ENCODE measurements at places on chromosomes 5 and 9.

- no peak for DNase-seq
Observed at GRCh38 chr5:122697191-122697590, 77.7 kb upstream of the SNX2 start.

- DNase-seq: no peak
Observed at GRCh38 chr9:124022201-124023121, 10.9 kb downstream of the LHX2 start.

DNA sequence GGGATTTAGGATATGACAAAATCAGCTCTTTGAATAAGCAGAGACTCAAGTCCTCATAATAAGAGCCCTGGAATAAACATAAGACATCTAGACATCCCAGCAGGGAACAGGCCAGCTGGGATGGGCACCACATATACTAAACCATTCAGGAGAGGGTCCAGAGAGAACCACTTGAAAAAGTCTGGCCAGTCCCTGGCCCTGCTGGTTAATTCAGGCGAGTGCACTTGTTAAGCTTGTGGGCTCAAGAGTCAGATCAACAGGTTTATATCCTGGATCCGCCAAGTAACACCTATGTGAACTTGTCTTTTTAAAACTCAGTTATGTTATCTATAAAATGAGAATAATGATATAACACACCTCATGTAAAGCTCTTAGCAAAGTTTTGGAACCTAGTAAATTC is 63.3 kb downstream of the CAVIN4 start:
- no peak for DNase-seq

DNA sequence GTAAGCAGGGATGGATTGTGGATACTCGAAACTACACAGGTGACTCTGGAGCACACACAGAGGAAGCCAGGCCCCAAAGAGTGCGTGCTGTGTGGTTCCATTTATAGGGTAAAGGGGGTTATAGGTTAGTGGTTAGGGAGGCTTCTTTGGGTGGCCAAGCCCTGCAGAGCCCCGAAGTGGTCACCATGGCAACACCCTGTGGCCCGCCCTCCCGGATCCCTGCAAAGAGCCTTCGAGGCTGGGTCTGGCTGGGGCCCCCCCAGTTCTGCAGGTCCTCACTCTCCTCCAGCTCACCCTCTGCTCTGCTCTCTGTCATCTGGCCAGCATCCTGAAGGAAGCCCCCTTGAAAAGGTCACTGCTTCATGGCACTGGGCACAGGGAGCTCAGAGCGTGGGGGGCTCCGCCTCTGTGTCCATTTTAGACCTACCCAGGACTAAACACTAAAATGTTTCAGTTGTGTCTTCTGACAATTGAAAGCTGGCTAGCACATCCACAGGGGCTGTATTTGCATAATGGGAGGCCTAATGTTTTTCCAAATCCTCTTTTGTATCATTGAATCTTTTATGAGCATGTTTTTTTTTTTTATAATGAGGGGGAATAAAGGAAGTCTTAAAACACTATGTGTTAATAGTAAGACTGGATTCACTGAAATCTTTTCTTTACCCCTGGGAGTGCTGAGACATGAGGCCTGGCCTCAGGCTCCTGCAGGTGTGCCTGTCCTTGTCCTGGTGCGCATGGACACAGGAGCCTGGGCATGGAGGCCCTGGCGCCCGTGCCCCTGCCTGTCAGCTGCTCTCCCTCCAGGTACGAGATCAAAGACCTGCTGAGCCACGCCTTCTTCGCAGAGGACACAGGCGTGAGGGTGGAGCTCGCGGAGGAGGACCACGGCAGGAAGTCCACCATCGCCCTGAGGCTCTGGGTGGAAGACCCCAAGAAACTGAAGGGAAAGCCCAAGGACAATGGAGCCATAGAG is 55.3 kb downstream of the WNK2 start:
- no peak for DNase-seq

DNA sequence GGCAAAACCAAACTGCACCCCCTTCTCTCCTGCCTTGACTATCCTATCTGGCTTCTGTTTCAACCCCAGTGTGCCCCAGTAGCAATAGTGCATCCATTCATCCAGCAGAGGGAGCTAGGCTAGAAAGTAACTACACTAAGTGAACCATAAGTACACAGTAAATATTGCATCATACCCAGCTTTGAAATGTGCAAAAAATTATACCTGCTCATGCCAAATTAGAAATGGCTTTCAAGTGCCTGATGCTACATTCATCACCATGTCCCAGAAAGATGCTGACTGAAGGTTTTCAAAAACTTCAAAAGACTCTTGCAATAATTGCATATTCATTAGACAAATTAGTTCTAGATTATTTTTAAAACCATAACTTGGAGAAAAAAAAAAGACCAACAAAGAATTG is 153.5 kb downstream of the PRELID2 start:
- no peak for DNase-seq

DNA sequence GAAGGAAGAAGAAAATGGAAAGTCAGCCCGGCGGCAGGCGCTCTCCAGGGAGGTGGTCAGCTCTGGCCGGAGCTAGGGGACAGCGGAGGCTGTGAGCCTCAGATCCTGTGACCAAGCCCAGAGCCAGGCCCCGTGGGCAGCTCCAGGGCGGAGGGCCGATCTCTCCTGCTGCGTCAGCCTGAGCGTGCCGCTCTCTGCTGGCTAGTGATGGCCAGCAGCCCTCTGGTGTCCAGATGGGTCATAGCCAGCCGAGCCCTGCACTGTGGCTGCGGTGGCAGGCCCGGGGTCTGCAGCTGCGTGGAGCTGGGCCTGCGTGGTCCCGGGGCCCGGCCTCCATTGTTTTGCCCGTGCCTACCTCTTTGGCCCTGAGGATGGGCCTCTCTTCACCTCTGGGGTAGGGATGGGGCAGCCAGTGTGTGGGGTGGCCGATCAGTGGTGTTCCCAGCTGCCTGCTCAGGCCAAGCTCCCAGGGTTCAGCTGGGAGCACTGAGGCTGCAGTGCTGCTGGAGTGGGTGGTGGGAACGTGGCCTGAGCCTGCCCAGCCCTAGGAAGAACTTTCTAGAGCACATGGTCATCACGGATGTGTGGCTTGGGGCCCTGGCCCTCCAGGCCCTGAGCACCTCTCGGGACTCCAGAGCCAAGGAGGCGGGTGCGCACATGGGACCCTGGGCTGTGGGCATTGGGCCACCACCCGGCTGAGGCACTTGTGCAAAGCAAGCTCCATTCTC is 17.1 kb upstream of the NRARP start:
- DNase-seq: no peak

DNA sequence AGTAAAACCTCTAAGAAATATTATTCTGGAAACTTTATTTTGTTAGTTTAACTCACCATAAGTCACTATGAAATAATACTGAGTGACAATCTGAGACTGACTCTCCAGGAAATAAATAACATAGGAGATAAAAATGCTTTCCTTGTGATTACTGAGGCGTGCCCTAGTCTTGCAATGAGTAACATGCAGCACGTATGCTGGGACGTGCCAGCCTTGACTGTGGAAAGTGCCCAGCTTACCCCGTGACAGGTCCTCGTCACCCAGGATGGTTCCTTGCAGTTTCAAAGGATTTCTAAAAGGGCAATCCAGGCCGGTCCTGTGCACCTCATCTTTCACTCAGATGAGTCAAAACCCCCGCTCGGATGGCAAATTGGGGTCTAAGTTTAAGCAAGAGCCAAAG is 720.8 kb upstream of the ADAMTS16 start:
- no peak for DNase-seq

- no peak for DNase-seq
Observed at GRCh38 chr5:160020266-160020770, 11.4 kb downstream of the TTC1 start.

DNA sequence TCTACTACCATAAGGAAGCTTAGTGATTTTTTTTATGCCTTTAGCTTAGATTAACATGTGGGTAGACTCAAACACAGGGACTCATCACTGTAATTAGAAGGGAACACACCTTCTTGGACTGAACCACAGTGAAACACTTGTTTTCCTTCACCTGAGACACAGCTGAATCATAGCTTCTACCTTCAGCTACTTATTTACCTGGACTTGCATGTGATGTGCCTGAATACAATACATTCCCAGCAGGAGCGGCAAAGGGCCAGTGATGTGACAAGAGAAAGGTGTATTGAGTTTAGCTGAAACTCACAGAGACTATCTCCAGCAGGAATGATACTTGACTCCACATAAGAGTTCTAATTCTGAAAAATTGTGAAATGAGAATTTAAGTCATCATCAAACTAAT is 37.8 kb downstream of the GRAMD2B start:
- DNase-seq: no peak

GRCh38 chr9:123544007-123544827 is 188.2 kb downstream of the CRB2 start:
- DNase-seq: peak; percentile 26

- DNase-seq: no peak
Observed at GRCh38 chr9:129231759-129232158, 53.7 kb upstream of the IER5L start.

DNA sequence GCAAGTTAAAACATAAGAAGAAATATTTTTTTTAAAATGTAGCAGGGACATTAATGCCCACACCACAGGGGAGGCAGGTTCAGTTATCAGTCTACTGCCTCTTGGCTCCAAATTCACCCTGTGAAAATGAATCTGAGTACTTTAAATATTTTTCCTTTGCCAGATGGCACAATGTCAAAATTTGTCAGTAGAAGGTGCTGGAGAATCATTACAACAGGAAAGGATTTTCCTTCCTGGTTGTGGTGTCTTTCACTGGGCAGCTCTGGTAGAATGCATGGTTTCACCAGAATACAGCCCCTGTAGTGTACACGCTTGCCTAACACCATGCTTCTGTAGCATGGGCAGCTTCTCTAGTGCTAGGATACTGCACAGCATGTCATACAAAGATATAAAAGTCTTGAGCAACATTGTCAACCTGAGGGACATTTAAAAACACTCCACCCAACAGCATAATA is 9.7 kb upstream of the SREK1 start:
- no peak for DNase-seq

DNA sequence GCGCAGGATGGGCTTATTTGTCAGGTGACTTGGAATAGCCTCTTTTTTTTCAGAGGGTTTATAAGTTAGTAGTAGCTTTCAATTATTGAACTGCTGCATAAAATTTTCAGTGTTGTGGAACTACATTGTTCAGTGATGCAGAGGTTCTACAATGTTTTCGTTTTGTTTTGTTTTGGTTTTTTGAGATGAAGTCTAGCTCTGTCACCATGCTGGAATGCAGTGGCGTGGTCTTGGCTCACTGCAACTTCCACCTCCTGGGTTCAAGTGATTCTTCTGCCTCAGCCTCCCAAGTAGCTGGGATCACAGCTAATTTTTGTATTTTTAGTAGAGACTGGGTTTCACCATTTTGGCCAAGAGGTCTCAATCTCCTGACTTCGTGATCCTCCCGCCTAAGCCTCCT is 22.0 kb downstream of the NUP188 start:
- no peak for DNase-seq

DNA sequence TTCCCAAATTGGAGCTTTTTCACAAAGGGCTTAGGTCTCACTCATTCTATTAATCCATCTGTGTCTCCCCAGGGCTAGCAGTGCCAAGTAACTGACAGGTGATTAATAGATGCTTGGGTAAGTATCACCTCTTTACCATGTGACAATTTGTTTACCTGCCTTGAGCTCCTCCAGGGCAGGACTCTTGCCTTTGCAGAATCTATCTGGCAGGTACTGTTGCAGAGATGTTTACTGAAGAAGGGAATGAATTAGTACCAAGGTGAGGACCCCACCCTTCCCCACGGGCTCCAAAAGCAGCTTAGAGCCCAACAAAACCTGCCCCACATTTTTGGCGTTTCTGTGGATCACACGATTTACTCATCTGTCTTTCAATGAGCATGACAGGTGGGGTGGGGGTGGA is 698 bp upstream of the TGFBI start:
- no peak for DNase-seq
